ENCODE measurements at places on chromosomes 1 and 21.

DNA sequence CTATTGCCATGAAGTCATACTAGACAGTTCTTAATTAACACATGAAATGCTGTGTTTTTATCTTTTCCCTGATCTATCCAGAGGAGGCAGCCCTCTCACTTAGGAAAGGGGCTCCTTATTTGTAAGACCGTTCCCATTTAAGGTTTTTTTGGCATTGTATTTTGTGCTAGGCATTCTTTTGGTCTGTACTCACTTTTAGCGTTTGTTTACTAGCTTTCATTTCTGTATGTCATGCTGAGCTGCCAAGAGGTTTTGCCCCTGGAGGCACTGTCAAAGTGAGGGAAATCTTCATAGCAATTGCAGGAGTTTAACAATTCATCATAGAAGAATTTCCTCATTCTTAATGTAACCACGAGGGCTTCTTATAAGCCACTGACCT lies 59.5 kb downstream of the MTR start:
- DNase-seq = no peak

- DNase-seq = peak; percentile 66
These were observed 98.5 kb downstream of the LMX1A start for GRCh38 chr1:165257969-165258459.

DNA sequence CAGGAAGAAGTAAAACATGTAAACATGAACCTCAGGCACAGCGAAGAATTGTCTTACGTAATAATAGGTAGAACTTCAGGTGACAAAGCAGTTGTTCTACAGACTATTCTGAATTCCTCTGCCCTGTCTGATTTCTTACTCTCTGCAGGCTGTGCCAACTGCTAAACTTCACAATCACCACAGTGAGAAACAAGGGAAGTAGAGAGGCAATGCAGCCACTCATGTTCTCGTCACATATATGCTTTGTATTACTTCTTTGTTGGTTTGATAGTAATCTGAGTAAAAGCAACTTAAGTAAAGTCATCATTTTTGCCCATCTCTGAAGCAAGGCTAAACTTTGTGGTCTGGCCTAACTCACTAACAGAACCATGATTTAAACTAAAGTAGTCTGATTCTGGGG lies 21.9 kb downstream of the PIGK start:
- DNase-seq = no peak

GRCh38 chr1:198423673-198424072 lies 116.8 kb downstream of the ATP6V1G3 start:
- no peak for DNase-seq

GRCh38 chr21:29888437-29888836 lies 51.4 kb downstream of the GRIK1 start:
- no peak for DNase-seq

DNA sequence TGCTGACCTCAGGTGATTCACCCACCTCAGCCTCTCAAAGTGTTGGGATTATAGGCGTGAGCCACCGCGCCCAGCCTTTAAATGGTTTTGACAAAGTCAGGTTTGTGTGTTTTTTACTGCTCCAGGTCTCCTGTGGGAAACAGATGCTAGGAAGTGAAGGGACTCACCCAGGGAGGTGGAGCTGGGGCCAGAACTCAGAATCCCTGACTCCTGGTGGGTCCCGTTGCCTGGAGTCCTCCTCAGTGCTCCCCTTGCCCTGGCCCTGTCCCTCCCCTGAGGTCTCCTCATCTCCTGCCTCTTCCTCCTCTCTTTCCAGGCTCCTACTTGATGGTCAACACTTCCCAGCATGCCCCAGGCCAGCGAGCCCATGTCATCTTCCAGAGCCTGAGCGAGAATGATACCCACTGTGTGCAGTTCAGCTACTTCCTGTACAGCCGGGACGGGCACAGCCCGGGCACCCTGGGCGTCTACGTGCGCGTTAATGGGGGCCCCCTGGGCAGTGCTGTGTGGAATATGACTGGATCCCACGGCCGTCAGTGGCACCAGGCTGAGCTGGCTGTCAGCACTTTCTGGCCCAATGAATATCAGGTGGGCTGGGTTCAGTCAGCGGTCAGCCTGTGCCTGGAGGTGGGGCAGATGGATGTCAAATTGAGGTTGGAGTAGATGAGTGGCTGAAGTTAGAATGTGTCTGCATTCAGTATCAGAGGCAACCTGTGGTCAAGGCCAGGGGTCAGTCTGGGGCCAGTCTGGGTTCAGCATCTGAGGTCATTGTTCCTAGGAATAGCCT lies 22.1 kb downstream of the PTPRU start:
- no peak for DNase-seq

- no peak for DNase-seq
These were observed 27.1 kb downstream of the PKP1 start for GRCh38 chr1:201310251-201310985.

- DNase-seq = no peak
These were observed 7.2 kb upstream of the XCL2 start for GRCh38 chr1:168550971-168551370.

DNA sequence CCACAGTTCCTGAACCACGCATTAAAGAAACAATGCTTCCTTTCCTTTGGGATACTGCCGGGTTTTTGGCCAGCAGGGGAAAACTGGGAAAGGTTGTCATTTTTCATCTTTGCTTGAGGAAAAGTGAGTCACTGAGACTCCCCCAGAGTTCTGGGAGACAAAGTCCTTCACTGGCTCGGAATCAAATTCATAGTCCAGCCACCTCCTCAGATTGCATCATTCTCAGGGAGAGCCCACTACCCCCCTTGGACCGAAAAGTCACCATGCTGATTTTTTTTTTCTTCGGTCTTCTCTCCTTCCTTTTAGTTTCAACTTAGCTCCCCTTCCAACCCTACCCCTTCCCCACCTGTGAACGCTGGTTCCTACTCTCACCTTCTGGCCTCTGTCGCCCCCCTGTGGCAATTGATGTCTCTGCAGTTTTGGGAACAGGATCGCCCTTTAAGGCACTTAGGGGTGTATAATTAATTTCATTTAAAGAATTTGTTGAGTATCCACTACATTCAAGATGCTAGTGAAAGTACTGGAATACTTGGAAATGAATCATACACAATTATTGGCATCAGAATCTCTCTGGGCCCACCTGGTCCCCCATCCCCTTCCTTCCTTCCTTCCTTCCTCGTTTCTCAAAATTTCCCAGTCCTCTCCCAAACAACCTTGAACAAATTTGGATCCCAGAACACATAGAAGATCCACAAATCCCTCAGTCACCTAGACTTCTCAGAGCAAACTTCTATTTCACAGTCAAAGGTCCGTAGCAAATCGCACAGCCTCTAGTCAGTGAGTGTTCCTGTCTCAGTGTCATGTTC lies 6.9 kb downstream of the ACKR1 start:
- no peak for DNase-seq

- no peak for DNase-seq
These were observed 26.6 kb upstream of the CASQ2 start for GRCh38 chr1:115794976-115795639.

GRCh38 chr1:88104236-88104635 lies 579.8 kb upstream of the PKN2 start:
- DNase-seq = no peak

DNA sequence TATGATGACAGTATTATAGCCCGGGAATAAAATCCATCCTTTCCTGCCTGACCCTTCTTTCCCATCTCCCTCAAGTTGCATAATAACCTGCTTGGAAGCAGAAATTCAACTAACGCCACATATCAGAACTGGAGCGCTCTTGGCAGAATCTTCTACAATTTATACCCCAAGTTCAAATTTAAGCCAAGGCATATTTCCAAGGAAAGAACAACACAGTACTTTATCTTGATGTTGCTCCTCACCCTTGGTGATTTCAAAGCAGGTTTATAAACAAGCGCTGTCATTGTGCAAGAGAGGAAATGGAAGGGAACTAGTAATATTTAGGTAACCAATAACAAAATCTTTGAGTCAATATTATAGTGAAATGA lies 38.0 kb upstream of the PTGFRN start:
- no peak for DNase-seq

DNA sequence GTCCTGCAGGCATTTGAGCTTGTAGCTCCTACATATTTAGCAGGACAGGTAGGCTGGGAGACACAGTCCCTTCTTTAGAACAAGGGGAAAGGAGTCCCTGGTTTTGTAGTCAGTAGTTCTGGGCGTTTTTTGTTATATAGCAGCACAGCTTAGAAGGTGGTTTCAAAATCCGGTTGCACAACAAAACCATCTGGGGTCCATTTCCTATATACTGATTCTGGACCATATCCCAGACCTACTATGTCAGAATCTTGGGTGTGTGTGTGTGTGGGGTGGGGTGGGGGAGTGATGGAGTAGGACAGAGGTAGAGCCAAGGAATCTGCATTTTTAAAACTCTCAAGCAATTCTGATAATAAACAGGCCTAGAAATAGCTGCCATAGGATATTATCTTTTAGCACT lies 21.6 kb downstream of the METTL13 start:
- no peak for DNase-seq

DNA sequence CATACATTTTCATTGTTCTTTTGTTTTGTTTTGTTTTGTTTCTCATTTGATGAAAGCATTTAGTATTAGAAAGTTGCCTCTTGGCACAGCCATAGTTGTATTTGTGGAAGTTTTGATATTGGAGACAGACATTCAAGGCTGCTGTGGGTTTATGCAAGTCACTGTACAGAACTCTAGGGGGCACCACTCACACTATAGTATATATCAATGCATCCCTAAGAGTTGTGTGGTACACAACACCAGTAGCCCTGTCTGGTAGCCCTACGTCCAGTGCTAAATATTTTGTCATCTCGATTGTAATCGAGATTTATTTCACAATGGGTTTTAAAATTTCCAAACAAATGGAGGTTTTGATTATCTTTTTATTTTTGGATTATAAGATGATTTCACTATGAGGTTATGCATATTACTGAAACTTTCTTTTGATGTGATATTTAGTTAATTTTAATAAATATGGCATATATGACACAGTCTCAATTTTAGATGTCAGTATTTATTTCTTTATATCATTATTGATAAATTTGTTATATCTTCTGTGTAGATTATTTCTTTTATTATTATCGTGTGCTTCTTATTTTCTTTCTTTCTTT lies 112.2 kb downstream of the NR5A2 start:
- peak; percentile 66 for DNase-seq

DNA sequence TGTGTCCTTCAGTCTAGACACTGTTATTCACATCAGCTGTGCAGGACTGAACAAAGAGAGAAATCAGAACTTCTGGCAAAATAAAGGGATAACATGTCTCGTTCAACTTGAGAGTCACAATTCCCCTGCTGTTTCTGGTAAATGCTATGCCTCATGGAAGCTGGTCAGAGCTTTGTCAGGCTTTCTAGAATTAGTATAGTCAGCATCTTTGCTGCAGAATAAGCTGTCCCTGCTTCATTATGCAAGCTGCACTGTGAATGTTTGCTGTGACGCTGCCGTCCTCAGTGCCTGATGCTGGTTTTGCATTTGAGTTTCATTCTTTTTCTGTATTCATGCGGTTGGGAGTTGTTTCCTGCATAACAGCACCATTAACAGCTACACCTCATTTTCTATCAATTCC lies 96.4 kb upstream of the KCNJ6 start:
- DNase-seq = no peak

DNA sequence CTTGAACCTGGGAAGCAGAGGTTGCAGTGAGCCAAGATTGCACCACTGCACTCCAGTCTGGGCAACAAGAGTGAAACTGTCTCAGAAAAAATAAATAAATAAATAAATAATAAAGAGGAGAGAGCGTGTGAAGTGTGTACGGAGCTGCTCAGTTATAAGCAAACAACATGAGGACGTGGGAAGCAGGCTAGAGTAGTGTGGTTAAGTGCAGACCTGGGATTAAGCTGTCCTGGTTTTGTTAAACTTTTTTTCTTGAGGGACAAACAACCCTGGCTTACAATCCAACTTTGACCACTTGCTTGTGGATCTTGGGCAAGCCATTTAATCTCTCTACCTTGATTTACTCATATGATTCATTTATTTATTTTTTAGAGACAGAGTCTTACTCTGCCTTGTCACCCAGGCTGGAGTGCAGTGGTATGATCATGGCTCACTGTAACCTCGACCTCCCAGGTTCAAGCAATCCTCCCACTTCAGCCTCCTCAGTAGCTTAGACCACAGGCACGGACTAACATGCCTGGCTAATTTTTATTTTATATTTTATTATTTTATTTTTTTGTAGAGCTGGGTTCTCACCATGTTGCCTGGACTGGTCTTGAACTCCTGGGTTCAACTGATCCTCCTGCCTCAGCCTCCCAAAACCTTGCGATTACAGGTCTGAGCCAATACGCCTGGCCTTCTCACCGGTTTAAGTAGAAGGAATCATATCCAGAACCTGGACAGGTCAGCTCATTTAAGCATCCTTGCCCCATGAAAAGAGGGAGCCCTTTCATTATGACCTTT lies 52.7 kb downstream of the RPS6KA1 start:
- DNase-seq = no peak

- DNase-seq = no peak
These were observed 974 bp downstream of the ACTN2 start for GRCh38 chr1:236687273-236687672.

GRCh38 chr1:33228935-33229487 lies 27.3 kb upstream of the ZNF362 start:
- DNase-seq = no peak

GRCh38 chr1:212167098-212167497 lies 118.1 kb upstream of the PPP2R5A start:
- DNase-seq = no peak

GRCh38 chr1:226110249-226111097 lies 48.0 kb downstream of the H3-3A start:
- no peak for DNase-seq

- DNase-seq = no peak
These were observed 33.6 kb upstream of the GNG5 start for GRCh38 chr1:84539972-84540371.

DNA sequence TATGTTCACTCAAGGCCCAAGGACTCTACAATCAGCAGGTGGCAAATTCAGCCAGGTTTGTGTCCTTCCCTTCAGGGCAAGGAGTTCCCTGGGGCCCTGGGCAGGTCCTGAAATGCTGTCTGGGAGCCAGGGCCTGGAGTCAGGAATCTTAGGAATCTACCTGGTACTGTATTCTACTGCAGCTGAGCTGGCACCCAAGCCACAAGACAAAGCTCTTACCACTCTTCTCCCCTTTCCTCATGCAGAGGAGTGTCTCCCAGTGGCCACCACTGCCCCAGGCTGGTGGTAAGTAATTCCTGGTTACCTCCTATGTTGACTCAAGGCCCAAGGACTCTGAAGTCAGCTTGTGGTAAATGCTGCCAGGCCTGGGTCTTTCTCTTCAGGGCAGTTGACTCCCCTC lies 153.4 kb downstream of the NRIP1 start:
- no peak for DNase-seq

DNA sequence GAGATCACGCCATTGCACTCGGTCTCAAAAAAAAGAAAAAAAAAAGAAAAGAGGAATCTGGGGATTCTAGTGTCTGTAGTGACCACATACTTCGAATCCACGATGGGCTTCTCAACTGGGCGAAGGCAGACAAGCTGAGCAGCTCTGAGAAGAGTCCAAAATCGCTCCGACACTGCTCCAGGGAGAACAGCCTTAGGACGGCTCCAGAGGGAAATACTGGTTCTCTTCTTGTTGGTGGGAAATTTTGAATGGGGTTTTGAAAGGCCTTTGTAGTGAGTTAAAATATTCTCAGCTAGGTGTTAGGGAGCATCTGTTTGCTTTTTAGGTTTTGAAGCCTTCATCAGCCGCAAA lies 18.3 kb upstream of the HJV start:
- DNase-seq = no peak

Measured in NCI-H2081 treated with DMSO at 0.1 percent for 48 hours (cell line).